ENCODE measurements at places on chromosomes 1 and 21. TPM values are rescaled to one million over a fixed set of nuclear protein-coding genes. Genes with fewer than 3 reads are reported as not detected.

The ZNF683 gene
- not detected for polyA plus RNA-seq

The OR10J1 gene
- 0.03 TPM for polyA plus RNA-seq

The DCST1 gene
- polyA plus RNA-seq = 0.58 TPM

The PTGER3 gene
- 43.8 TPM for polyA plus RNA-seq

The ATP1A4 gene
- polyA plus RNA-seq = 0.15 TPM

The FCER1A gene
- 0.37 TPM for polyA plus RNA-seq

The DNASE2B gene
- polyA plus RNA-seq = 0.20 TPM

The OLFML2B gene
- polyA plus RNA-seq = 8.5 TPM

The WNT3A gene
- polyA plus RNA-seq = 0.07 TPM

The TP73 gene
- 0.55 TPM for polyA plus RNA-seq

The MRPS6 gene
- polyA plus RNA-seq = 126 TPM

The TMEM52 gene
- 1.1 TPM for polyA plus RNA-seq

The MYOM3 gene
- 22.1 TPM for polyA plus RNA-seq

The PADI1 gene
- 0.10 TPM for polyA plus RNA-seq

The FAM177B gene
- not detected for polyA plus RNA-seq

The CAMK2N1 gene
- polyA plus RNA-seq = 69.6 TPM

The ERO1B gene
- 13.9 TPM for polyA plus RNA-seq

The OVAAL gene
- polyA plus RNA-seq = not detected

The MFAP2 gene
- polyA plus RNA-seq = 180 TPM

The AMY1A gene
- polyA plus RNA-seq = not detected

The LINGO4 gene
- not detected for polyA plus RNA-seq

The RGS13 gene
- polyA plus RNA-seq = not detected

The CGN gene
- 55.6 TPM for polyA plus RNA-seq

The C1QB gene
- 5.3 TPM for polyA plus RNA-seq

The KCND3 gene
- 1.8 TPM for polyA plus RNA-seq

The SSX2IP gene
- polyA plus RNA-seq = 48.5 TPM

The HSF2BP gene
- 3.0 TPM for polyA plus RNA-seq

The CNIH3 gene
- polyA plus RNA-seq = 10.5 TPM

The PRAMEF25 gene
- not detected for polyA plus RNA-seq

The PADI2 gene
- 2.7 TPM for polyA plus RNA-seq

The SYDE2 gene
- polyA plus RNA-seq = 12.9 TPM

The CHD5 gene
- polyA plus RNA-seq = 0.28 TPM

The COL11A1 gene
- 6.9 TPM for polyA plus RNA-seq

The CD247 gene
- polyA plus RNA-seq = 0.42 TPM

The KCNT2 gene
- polyA plus RNA-seq = 12.5 TPM

The LCA5L gene
- 7.0 TPM for polyA plus RNA-seq

The UMODL1 gene
- 0.22 TPM for polyA plus RNA-seq

The C1orf167 gene
- polyA plus RNA-seq = 0.42 TPM

The VN1R5 gene
- 0.37 TPM for polyA plus RNA-seq

The PTAFR gene
- 1.9 TPM for polyA plus RNA-seq

The SVBP gene
- polyA plus RNA-seq = 60.0 TPM

The SMPDL3B gene
- polyA plus RNA-seq = 12.8 TPM

The DUSP12 gene
- polyA plus RNA-seq = 44.9 TPM

The CD1E gene
- not detected for polyA plus RNA-seq

The OR10K2 gene
- not detected for polyA plus RNA-seq

The IL23R gene
- 0.10 TPM for polyA plus RNA-seq

The OPN3 gene
- polyA plus RNA-seq = 44.3 TPM

The CCDC17 gene
- polyA plus RNA-seq = 1.3 TPM

The TAS1R1 gene
- not detected for polyA plus RNA-seq

The KRTAP12-2 gene
- polyA plus RNA-seq = not detected

The CYB561D1 gene
- 9.7 TPM for polyA plus RNA-seq

The CYP4A22 gene
- 8.2 TPM for polyA plus RNA-seq

The AMY2B gene
- 75.7 TPM for polyA plus RNA-seq

The ANGPTL7 gene
- 0.10 TPM for polyA plus RNA-seq

The ZNF644 gene
- 71.1 TPM for polyA plus RNA-seq
